ENCODE measurements at places on chromosomes 2 and 18.

DNA sequence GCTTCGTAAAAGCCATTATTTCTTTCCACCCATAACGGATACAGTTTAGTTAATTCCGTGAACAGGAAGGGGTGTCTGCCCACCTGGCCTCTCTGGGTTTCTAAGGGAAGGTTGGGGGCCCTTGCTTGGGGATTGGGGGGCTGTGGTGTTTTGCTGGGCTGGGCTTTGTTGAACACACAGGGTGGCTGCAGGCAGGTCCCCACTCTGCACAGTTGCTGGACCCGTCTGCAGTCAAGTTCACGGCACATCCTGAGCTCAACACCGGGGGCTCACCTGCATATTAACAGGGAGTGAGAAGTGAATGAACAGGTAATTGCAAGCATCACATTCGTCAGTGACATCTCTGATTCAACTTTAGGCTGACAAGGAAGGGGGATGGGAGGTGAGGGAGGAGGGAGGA lies 109.0 kb downstream of the ZNF516 start:
- no peak for DNase-seq

GRCh38 chr2:204003276-204003990 lies 66.9 kb downstream of the ICOS start:
- no peak for DNase-seq

DNA sequence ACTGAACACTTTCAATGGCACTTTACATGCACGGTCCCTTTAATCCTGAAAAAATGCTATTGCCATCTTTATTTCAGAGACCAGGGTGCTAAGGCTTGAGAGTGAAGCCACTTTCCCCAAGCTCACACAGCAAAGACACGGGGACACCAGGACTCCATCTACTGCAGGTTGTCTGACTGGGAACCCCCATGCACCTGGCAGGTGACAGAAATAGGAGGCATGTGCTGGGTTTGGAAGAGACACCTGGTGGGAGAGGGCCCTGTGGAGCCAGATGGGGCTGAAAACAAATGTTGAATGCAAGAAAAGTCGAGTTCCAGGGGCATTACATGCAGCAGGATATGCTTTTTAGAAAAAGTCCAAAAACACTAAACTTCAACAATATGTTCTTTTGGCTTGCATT lies 5.2 kb upstream of the EHD3 start:
- no peak for DNase-seq

GRCh38 chr2:225037415-225038230 lies 4.6 kb downstream of the DOCK10 start:
- DNase-seq = peak; percentile 71

DNA sequence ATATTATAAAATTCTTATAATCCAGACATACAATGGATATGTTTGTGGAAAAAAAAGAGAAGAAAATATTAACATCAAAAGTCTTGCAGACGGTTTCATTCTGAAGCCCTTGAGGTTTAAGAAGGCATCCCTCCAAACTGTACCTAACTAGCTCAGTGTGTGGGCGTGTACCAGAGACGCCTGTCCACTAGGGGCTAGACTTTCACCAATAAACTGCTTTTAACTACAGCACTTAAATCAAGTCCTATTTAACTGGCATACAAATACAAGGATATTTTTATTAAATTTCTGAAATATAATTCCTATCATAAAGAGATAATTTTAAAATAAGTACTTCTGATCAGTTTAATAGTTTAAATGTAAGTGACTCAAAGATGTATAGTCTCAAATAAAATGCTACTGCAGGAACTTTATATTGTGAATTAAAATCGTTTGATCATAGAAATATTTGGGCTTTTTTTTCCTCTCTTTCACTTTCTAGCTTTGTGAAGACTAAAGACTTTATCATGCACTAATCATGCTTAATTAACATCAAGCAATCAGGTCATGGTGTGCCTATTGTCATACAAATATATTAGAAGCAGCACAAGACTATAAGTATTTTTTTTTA lies 437.7 kb downstream of the SATB2 start:
- peak; percentile 32 for DNase-seq

GRCh38 chr2:95276244-95276887 lies 2.1 kb downstream of the PROM2 start:
- DNase-seq = no peak

- DNase-seq = peak; percentile 12
Observed at GRCh38 chr2:10305254-10305635, 2.5 kb downstream of the HPCAL1 start.

GRCh38 chr2:111936881-111937280 lies 38.5 kb downstream of the MERTK start:
- peak; percentile 15 for DNase-seq

DNA sequence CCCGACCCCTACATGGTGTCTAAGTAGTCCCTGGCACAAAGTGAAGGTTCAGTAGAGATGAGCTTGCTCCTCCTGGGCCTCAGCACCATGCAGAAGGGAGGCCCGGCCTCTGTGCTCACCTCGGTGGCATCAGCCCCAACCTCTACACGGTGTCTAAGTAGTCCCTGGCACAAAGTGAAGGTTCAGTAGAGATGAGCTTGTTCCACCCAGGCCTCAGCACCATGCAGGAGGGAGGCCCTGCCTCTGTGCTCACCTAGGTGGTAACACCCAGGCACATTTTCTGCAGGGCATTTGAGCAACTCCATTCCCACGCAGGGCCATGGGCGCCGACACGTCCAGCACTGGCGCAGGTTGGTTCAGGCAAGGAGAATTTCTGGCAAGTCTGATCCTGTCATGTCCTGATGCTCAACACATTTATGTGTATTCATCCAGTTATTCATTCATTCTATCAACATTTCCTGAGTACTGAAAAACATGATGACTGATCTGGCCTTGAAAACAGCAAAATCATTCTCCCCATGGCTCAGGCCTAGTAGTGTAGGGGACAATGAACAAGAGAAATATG lies 408.2 kb upstream of the MYT1L start:
- DNase-seq = no peak

GRCh38 chr2:196853301-196854087 lies 44.3 kb upstream of the C2orf66 start:
- no peak for DNase-seq

GRCh38 chr2:183614799-183615435 lies 490.7 kb downstream of the NUP35 start:
- DNase-seq = no peak

GRCh38 chr18:7872569-7872968 lies 305.5 kb downstream of the PTPRM start:
- DNase-seq = peak; percentile 87

All from iris pigment epithelial cell (primary cell).